NCI-H2081 (cell line): ENCODE measurements at places on chromosomes 2 and 18.

- no peak for DNase-seq
Measured at GRCh38 chr2:55247025-55247424, 14.5 kb downstream of the RPS27A start.

DNA sequence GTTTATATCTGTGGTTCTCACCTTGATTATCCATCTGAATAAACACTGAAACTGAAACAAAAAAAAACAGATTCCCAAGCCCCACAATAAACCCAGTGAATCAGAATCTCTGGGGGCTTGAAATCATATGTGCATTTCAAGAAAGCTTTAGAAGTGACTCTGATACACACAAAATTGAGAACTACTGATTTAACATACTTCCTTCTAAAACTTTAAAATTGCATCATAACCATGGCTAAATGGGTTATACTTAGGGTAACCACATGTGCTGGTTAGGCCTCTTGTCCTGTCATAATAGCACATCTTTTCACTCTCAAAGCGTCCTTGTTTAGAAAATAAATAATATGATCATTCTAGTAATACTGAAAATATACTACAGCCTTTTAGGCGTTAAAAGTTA is 100.9 kb downstream of the ATAD2B start:
- DNase-seq: no peak

DNA sequence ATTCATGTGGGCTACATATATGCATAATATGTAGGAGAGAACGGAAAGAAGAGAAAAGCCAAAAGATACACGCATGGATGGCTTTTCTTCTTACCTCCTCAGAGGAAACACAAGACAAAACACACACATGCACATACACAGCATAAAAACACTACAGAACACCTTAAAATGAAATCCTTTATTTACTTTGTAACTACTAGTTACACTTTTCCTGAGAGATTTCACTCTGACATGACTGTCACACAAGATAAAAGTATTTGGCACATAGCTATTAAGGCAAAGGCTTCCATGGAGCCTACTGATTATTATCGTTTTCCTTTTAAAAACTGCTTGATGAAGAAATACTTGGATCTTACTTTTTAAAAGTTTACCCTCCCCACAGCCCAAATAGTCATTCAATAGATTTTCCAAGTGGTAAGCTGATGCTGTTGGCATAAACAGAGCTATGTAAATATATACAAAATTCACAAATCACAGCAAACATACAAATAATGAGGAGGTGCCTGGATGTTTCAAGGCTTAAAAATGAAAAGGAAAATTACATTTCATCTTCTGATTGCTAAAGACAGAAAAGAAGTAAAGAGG is 8.6 kb downstream of the ZEB2 start:
- DNase-seq: no peak

DNA sequence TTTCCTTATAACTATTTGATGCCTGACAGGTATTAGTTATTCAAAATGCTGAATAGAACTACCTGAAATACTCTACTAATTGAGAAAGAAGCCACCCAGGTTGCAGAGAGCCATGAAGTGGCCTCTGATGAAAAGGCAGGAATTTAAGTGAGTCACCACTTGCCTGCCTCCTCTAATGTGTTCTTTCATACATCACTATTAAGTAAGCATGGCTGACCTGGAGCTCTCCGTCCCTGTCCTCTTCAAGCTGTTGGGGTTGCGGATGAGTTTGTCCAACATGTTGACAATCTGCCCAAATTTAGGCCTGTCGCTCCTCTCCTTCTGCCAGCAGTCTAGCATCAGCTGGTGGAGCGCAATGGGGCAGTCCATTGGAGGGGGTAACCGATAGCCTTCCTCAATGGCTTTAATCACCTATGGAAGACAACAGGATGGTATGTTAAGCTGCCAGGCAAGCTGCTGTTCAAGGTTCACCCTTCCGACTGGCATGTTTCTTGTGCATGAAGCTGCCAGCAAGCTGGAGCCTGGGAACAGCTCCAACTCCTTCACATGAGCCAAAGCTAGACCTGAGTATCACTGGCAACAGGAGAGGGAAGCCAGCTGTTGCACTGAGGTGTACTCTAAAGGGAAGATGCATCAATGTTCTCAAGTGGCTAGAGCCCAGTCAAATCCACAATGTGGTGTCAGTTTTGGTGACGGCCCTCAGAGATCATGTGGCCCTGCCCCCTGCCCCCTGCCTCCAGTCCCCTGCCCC is 142.2 kb downstream of the EPHA4 start:
- peak; percentile 30 for DNase-seq

DNA sequence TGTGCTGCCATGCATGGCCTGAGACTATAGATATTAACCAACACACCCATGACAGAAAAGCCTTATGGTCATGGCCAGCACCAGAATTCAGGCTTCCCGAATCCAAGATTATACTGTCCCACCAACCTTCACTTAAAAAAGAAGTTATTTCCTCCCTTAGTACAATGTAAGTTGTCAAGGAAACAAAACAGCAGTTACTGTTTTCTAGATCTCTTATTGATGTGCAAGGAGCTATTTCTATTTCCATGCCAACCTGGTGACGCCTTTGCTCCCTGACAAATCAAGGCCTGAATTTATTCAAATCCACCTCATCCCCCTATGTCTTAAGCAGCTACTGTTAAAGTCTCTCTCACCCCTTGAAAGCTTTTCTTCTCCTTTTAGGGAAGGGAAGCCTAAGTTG is 249.3 kb downstream of the ZNF521 start:
- DNase-seq: no peak

DNA sequence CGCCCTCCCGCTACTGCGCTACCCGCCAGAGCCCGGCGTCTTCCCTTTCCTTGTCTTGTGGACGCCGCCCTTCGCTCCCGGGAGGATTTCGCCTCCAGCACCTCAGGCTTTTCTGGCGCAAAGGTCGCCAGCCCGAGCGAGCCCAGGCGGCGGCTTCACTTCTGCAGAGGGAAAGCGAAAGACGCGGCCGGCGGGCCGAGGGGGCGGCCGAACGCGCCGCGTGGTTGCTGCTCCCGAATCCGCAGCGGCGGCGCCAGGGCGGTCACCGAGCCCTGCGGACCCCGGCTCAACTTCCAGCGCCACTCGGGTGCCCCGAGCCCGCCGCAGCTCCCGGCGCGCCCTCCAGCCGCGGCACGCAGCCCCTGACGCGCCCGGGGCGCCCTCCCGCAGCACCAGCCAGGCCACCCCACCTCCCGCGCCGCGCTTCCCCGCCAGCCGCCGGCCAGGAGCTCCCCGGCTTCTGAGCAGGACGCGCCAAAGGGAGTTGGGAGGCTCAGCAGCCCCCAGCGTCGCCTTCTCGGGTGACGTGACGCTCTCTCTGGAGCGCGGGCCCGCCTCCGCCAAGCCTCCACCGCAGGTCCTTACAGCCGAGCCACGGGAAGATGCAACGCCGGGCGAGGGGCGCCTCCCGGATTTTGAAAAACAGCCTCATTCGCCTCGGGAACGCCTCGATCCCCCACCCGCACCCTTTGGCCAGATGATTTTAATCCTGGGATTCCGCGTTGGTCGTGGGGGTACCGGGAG is 84.9 kb upstream of the EPB41L3 start:
- peak; percentile 33 for DNase-seq

DNA sequence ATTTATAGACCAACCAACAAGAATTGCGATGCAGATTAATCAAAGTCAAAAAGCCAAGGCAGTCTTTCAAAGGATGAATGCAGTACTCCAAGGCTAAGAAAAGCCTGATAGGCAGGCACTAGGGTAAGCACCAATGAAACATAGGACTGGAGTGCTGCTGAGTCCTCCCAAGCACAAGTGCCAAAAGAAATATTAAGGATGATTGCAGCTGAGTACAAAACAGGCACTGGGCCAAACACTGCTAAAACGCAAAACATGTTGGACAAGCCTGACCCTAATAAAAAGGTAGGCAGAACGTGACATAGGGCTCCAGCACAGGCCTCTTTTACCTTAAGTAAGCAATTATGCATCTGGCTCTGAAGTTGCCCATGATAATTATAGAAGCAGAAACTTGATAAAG is 160.1 kb upstream of the LRP1B start:
- DNase-seq: peak; percentile 23

DNA sequence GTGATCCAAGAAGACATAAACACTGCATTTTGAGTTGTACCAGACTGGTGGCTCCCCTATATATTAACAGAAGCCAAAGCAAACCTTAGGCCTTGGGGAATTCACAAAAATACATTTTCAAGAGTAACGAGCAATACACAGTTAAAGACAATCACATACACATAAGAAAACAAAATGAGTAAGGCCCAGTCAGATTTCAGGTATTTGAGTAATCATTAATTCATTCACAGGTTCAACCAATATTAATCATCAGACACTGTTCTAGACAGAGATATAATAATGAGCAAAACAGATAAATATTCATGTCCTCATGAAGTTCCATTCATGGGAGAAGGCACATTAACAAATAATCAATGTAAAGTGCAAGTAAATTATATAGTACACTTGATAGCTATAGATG is 9.6 kb downstream of the STPG4 start:
- no peak for DNase-seq

DNA sequence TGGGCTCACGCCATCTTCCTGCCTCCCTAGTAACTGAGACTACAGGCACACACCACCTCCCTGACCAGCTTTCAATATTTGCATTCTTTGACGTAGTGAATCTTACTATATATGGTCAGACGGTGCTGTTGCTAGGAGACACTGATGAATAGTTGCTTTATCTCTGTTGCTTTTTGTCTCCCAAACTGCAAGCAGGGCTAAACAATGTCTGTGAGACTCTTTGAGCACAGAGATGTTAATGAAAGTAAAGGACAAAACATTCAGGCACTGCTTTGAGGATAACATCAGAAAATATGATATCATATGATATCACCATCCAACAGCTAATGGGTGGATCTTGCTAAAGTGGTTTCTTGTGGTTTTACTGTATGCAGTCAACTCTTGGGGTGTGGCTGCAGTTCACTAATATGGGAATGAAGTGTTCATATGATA is 43.0 kb downstream of the EMILIN2 start:
- no peak for DNase-seq

- no peak for DNase-seq
Measured at GRCh38 chr2:241381872-241382271, 25.8 kb downstream of the FARP2 start.

GRCh38 chr2:133657591-133657990 is 89.3 kb upstream of the NCKAP5 start:
- no peak for DNase-seq

GRCh38 chr2:177242121-177242987 is 22.2 kb downstream of the NFE2L2 start:
- peak; percentile 46 for DNase-seq

DNA sequence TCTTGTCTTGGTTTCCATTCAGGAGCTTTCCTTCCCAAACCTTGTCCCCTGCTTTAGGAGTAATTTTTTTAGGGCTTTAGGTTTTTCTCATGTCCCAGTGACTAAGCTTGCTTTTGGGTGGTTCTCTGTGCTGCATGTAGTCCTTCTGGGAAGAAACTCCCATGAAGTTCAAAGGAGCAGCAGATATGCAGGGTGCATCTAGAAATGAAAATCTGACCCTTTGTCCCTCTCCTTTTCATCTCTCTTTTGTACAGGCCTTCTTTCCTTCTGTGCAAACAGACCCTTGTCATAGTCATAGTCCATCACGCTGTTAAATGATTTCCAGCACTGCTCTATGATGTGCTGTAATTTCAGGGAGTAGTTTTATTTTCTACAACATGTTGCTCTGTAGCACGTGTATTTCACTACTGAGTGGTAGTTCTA is 20.4 kb downstream of the FMNL2 start:
- no peak for DNase-seq

DNA sequence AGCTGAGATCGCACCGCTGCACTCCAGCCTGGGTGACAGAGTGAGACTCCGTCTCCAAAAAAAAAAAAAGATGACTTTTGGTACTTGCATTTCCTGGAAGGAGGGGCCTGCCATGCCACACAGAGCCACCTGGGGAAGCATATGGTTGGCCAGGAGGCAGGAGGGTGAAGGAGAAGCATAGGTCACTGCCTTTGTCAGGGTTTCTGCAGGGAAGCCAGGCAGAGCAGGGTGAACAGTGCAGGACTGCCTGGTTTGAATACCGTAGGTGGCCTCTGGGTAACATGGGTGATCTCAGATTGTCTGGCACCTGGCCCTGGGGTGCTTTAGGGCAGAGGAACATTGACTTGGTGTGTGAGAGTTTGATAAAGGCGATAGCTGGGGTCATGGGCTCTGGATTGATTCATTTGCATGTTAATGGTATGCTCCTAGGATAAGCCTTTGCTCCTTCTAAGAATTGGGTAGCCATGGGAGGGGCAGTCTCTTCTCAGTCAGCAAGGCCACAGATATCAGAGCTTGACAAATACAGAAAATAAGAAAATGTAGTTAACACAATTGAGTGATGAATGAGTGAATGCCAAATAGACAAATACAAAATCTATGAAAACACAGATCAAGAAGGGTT is 124.0 kb upstream of the SEC11C start:
- no peak for DNase-seq

- DNase-seq: no peak
Measured at GRCh38 chr2:235659767-235660322, 166.0 kb downstream of the AGAP1 start.

DNA sequence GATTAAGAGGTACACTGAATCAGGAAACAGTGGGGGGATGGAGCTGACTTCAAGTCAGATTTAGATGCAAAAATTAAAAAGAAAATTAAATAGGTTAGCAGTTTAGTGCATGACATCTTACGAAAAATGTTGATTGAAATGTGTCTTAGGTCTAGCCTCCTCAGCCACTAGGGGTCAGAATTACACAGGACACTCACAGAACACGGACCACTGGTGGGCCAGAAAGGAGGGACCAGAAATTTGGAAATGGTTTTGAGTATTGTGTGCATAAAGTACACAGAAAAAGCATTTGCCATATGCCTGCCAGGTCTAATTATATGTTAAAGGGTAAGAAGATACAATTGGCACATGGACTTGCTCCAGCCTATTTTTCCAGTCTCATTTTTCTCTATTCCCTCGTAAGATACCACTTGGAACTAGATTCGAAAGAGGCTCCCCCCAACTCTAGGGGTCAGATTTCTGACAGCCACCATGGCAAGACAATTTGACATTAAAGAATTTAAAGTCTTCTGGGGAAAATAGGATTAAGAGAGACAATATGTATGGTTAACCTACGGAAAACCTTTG is 550.2 kb upstream of the SETBP1 start:
- DNase-seq: peak; percentile 83

GRCh38 chr2:206115026-206115578 is 29.1 kb upstream of the INO80D start:
- no peak for DNase-seq

DNA sequence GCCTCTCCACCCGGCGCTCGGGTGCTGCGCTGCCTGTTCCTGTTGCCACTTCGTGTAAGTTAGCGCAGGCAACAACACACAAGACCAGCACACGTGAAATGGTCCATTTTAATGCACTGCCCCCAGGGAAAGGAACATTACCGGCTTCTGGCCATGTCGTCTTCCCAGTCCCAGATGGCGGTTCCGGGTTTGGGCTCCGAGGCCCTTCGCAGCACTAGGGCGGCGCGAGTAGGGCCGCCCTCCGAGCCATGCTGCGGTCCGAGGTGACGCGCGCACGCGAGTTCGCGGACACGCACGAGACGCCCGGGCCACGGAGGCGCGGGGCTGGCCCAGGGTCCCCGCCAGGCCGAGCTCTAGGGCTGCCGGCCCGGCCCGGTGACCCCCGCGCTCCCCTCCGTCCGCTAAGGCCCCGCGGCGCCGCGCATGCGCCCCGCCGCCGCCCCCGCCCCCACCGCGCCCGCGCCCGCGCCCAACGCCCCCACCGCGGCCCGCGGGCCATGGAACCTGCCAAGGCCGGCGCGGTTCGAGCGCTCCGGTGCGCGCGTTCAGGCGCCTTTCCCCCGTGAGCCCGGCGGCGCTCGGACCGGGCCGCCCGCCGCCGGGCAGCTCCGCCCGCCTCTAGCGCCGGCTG is 367 bp upstream of the ZNF236 start:
- DNase-seq: peak; percentile 28

- DNase-seq: no peak
Measured at GRCh38 chr2:3170792-3171455, 206.7 kb downstream of the EIPR1 start.

GRCh38 chr2:207448006-207448405 is 81.8 kb upstream of the CREB1 start:
- DNase-seq: no peak
